Activated T-helper 2 cell treated with anti-CD3 and anti-CD28 coated beads, Interferon-gamma antibody, Interleukin-2, Interleukin-4, amounts not matched to agents 10 μg/mL and 5 μg/mL and 100 μg/mL, durations not matched to agents 14 hours and 24 hours and 36 hours (primary cell): ENCODE measurements at places on chromosomes 4 and X.

DNA sequence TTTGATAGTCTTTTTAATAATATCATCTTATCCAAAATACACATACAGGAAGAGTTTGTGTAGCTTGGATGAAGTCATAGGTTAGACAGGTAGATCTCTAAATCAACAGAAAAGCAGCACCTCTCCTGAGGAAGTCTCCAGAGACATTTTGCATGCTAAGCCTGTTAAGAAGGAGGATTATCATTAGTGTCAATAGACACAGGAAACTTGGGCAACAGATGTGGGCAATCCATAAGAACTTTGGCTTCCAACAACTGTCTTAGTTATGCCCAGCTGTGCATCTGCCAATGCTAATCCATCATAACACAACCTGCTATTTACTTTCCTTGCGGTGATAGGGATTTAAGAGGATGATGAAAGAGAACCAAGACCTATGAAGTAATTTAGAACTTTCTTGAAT is 1052.6 kb downstream of the RPA4 start:
- DNase-seq, result no peak

- no peak for DNase-seq
Observed at GRCh38 chr4:81485310-81485980, 13.7 kb upstream of the RASGEF1B start.

DNA sequence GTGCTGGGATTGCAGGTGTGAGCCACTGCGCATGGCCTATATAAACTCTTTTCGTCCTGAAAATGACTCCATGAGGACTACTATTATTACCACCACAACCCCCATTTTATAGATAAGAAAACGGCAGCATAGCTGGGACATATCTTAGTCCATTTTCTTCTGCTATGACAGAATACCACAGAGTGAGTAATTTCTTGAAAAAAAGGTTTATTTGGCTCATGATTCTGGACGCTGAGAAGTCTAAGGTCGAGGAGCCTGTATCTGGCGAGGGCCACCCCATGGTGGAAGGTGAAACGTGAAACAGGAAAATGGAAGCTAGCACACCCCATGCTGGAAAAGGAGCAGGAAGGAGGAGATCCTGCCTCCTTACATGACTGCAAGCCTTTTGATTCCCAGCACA is 68.9 kb downstream of the SMIM20 start:
- no peak for DNase-seq

DNA sequence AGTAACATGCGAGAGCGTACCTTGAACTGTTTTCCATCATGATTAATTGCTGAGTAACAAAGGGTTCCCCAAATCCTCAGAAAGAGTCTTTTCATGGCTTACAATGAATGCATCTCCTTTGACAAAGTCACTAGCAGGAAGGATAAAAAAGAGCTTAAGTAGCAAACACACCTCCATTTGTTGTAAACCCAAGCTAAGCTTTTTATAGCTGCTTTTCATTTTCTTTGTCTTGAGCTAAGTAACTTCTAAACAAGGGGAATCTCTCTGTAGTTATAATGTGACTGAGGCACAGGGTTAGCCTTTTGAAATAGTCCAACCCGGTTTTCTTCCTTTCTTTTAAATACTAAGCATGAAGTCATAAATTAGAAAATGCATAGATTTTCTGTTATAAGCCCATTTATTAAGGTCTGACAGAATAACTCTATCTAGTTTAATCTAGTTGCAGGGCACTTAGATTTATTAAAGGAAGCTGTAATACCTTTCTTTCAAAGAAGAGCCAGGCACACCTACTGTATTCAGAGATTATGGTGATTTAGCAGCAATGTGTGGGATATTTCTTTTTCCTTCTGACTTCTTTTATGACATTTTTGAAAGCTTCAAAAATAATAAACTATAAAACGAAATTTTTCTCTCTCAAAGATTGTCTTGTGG is 226.9 kb upstream of the SMIM31 start:
- no peak for DNase-seq

- no peak for DNase-seq
Observed at GRCh38 chr4:56212774-56213173, 174.5 kb downstream of the AASDH start.

DNA sequence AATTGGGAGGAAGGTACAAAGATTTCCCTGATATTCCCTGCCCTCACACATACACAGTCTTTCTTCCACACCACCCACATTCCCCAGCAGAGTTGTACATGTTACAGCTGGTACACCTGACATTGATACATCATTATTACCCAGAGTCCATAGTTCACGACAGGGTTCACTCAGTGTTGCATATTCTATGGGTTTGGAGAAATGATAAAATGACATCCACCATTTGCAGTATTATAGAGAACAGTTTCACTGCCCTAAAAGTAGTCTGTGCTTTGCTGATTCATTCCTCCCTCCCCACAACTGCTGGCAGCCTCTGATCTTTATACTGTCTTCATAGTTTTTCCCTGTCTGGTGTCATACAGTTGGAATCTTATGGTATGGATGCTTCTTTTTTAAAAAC is 15.0 kb downstream of the AGA start:
- DNase-seq, result no peak
